ENCODE measurements at places on chromosomes 2 and 18. TPM values are rescaled to one million over a fixed set of nuclear protein-coding genes. Genes with fewer than 3 reads are reported as not detected.
A peak's percentile ranks its signal among the peaks of the same experiment; 100 is the strongest.

- no peak overlapping the region for H3K4me3 ChIP-seq
- DNase-seq = no peak
- no peak overlapping the region for H3K27ac ChIP-seq
- no peaks in the 10 kb centered on the region for H3K27me3 ChIP-seq
- H3K36me3 ChIP-seq = no peaks in the 10 kb centered on the region
Observed at GRCh38 chr18:49013961-49014604, 63.3 kb upstream of the SMAD7 start.

The KANSL1L gene
- 21.8 TPM for total RNA-seq

DNA sequence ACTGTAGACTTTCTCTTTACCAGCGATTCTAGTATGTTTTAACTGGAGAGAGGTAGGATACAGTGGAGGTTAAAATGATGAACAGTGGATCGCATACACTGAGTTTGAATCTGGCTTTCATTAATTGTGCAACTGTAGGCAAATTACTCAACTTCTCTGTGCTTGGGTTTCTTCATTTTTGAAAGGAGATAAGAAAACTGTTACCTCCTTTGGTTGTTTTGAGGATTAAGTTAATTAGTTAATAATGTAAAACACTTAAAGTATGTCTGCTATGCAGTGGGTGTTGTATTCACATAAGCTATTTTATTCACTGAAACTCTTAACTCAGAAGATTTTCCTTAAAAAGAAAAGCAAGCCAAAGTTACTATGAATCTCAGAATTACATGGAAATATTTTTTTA lies 111.8 kb upstream of the CYP20A1 start:
- H3K36me3 ChIP-seq = no peaks in the 10 kb centered on the region
- H3K4me1 ChIP-seq = no peaks in the 10 kb centered on the region
- H3K27ac ChIP-seq = no peak overlapping the region
- H3K4me3 ChIP-seq = no peak overlapping the region
- H3K27me3 ChIP-seq = no peaks in the 10 kb centered on the region

DNA sequence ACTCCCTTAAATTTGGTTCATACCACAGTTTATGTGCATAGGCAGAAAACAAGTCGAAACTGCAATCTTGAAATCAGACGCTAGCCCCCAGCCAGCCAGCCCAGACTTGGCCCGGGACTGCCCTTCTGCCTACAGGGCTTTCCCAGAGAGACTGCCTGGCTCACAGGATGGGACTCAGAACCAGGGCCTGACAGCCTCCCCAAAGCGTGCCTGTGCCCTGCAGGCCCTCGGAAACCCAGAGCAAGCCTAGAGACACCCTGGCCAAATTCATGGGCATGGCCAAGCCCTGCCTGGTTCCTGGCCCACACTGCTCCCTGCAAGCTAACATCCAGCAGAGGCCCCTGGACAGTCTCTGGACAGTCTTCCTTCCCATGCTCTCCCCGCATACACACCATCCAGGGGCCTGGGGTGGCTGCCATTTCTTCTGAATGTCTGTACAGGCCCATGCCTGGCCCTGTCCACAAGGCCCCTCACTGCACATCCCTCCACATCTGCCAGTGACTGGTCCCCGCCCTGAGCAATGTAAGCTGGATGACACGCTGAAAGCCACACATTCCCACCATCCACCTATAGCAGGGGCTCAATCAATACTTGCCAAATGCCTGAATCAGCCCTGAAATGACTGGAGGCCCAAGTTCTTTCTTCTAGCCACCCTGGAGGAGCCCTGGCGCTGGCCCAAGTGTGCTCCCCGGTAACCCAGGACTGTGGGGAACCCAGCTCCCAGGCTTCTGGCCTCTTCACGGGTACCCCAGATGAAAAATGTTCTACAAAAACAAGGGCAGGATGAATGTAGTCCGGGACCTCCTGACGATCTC lies 73.1 kb downstream of the HDAC4 start:
- H3K36me3 ChIP-seq = no peaks in the 10 kb centered on the region
- no peaks in the 10 kb centered on the region for H3K27me3 ChIP-seq
- peak overlapping the region; percentile 63 for H3K27ac ChIP-seq
- H3K4me1 ChIP-seq = peaks cover 10% of the 10 kb centered on the region
- DNase-seq = peak; percentile 23
- H3K4me3 ChIP-seq = no peak overlapping the region

- no peak for DNase-seq
- no peak overlapping the region for H3K4me3 ChIP-seq
- H3K4me1 ChIP-seq = no peaks in the 10 kb centered on the region
Observed at GRCh38 chr2:177179227-177179626, 33.4 kb upstream of the HNRNPA3 start.

The SPEG gene
- 13.1 TPM for total RNA-seq

The NMUR1 gene
- 0.50 TPM for total RNA-seq

DNA sequence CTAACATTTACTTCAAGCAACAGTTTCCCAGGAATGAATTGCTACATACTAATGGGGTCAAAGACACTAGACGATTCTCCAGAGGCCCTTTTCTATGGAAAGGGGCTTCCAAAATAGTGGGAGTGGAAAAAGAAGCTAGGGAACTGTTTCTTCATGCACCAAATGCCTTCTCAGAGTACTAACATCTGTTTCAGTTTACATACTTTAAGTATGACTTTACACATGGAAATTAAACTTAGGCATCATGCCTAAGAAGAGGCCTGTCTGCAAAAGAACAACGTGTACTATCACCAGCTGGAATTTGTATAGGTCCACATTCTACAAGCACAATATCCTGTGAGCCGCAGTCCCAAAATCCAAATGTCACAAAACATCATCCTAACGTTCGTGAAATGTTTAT lies 29.4 kb upstream of the WDR75 start:
- H3K4me1 ChIP-seq = peaks cover 9% of the 10 kb centered on the region
- H3K27me3 ChIP-seq = no peaks in the 10 kb centered on the region
- H3K27ac ChIP-seq = peak overlapping the region; percentile 62
- peak; percentile 99 for DNase-seq

DNA sequence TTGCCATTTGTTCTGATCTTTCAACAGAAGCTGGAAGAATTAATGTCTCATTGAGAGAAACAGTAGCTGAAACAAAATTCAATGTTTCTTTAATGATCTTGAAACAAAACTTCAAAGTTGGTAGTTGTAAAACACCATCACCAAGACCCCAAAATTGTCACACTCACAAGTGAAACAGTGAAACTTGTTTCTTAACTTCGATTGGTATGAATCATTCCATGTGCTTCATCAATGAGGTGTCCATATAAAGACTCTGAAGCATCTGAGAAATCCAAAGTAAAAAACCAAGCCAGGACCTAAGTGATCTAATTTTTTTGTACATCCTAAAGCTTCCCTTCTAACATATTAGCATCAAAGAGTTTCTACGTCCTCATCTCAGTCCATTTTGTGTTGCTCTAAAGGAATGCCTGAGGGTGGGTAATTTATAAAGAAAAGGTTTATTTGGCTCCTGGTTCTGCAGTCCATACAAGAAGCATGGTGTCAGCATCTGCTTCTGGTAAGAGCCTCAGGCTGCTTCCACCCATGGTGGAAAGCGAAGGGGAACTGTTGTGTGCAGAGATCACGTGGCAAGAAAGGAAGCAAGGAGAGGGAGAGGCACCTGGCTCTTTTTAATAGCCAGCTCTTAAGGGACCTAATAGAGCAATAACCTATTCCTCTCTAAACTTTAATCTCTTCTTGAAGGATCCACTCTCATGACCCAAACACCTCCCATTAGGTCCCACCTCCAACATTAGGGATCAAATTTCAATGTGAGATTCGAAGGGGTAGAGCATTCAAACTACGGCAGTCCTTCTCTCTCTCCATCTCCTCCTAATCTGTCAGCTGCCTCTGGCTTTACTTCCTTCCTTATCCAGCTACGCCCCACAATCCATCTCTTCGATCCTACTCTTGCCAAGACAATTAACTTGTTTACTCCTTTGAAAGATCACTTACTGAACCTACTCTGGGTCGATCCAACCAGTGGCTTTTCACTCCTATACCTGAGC lies 20.7 kb upstream of the TLK1 start:
- H3K27me3 ChIP-seq = no peaks in the 10 kb centered on the region
- H3K36me3 ChIP-seq = no peaks in the 10 kb centered on the region
- H3K4me1 ChIP-seq = peaks cover 6% of the 10 kb centered on the region
- H3K27ac ChIP-seq = no peak overlapping the region

- H3K4me3 ChIP-seq = peak overlapping the region; percentile 4
- no peaks in the 10 kb centered on the region for H3K27me3 ChIP-seq
- DNase-seq = peak; percentile 42
- H3K4me1 ChIP-seq = peaks cover 17% of the 10 kb centered on the region
Observed at GRCh38 chr18:58576638-58577251, 52.1 kb downstream of the ALPK2 start.

Data from fibroblast of lung (primary cell).